ENCODE measurements at places on chromosomes 3 and 15.

DNA sequence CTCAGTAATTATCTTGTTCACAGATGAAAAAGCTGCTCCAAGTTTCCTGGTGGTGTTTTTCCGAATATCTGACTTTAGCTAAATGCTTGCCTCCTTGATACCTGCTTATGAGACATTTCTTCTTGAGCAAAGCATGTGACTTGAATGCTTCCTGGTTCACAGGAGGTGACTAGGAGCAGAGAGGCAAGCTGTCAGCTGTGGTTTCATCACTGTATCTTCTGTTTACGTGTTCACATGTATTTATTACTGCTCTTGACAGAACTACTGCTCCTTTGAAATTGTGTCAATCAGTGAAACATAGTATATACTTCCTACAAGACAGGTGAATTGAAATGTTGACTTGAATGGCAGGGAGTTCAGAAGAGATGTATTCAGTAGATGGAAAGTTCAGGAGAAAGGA lies 8.9 kb upstream of the SPPL2A start:
- DNase-seq: peak; percentile 28

DNA sequence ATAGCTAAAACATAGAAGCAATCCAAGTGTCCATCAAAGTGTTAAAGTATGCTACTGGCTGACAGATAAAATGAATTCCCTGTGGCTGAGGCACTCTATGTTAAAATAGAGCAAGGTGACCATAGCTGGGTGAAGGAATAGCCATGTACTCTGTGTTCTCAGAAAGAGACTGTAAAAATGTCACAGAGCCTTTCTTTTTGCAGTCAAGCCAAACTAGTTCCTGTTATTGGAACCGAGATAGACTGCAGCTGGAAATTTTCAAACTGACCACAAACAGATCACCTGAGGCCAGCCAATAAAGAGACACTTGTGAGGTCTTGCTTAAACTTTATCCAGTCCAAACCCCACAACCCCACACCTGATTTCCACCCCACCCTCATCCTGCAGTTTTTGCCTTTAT lies 422.8 kb upstream of the NAALADL2 start:
- no peak for DNase-seq

DNA sequence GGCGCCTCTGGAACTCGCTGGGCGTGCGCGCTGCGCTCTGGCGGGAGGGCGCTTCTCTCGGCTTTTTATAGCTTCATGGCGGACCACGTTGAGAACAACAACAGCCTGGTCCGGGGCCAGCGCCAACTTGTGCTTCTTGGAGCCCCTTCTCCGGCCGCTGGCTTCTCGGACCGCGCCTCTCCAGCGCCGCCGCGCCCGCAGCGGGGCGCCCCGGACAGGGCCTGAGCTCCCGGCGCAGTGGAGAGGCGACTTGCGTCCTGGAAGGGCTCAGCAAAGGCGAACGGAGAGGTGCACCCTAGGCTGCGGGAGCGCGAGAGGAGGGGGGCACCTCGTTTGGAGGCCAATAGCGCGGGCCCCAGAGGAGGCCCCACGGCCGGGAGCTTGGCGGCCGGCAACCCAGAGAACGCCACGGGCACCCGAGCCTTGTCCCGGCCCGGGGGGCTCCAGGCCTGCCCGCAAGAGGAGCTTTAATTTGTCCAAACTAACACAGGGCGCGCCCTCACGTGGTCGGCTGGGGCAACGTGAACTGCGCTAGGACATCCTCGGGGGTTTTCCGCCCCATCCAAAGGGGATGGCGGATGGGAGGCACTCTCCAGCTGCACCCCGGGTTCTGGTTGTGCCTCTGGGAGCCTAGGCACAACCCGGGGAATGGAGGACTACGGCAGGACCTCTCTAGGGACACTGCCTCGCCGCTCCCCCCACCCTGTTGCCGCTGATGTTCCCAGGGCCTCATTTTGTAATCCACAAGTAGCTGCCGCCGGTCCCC lies 37.8 kb downstream of the HMCES start:
- DNase-seq: peak; percentile 88

DNA sequence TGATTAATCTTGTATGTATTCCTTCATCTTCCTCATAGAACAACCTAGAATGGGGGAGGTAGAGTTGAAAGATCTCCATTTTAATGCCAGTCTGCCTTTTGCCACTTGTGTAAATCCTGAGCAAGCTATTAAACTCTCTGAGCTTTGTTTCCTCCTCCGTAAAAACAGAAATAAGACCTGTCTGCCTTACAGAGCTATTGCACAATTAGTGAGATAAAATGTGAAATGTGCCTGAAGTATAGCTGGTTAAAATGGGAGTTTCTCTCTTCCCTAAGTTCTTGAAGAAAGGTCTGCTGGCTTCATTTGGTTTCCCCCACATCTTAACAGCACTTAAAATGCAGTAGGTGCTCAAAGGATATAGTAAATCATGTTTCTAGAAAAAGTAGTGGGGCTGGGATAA lies 19.0 kb downstream of the ALDH1A2 start:
- no peak for DNase-seq
